ENCODE measurements at places on chromosomes 2 and 18. TPM values are rescaled to one million over a fixed set of nuclear protein-coding genes. Genes with fewer than 3 reads are reported as not detected.

The PSMA8 gene
- not detected for total RNA-seq

The ANKRD30BL gene
- total RNA-seq = 0.16 TPM

The TDRD15 gene
- not detected for total RNA-seq

The C2orf66 gene
- not detected for total RNA-seq

The PLCL1 gene
- 12.4 TPM for total RNA-seq

The TRIB2 gene
- 112 TPM for total RNA-seq

The GEN1 gene
- 51.2 TPM for total RNA-seq

The DAW1 gene
- total RNA-seq = not detected

The SEPTIN10 gene
- total RNA-seq = 137 TPM

The SH3RF3 gene
- 8.4 TPM for total RNA-seq

The CXCR1 gene
- total RNA-seq = not detected

The DHRS9 gene
- not detected for total RNA-seq

The ANKRD62 gene
- total RNA-seq = not detected

The PRKAG3 gene
- 0.41 TPM for total RNA-seq

The CTAGE1 gene
- total RNA-seq = not detected

The EPB41L3 gene
- 28.0 TPM for total RNA-seq

The MAL gene
- not detected for total RNA-seq

The ABCA12 gene
- total RNA-seq = 0.09 TPM

The PLA2R1 gene
- 27.0 TPM for total RNA-seq

The HOXD1 gene
- total RNA-seq = not detected

The GCG gene
- total RNA-seq = not detected

The MC4R gene
- total RNA-seq = not detected

The WDR7 gene
- total RNA-seq = 26.7 TPM

The CGREF1 gene
- total RNA-seq = 9.3 TPM
